ENCODE measurements at places on chromosomes 11 and 22. TPM values are rescaled to one million over a fixed set of nuclear protein-coding genes. Genes with fewer than 3 reads are reported as not detected.

Gene NCAM1
- 0.11 TPM for total RNA-seq

Gene IGLL1
- total RNA-seq, result not detected

Gene OR4P4
- total RNA-seq, result not detected

Gene SCGB1D4
- not detected for total RNA-seq

Gene PRSS23
- 9.1 TPM for total RNA-seq

Gene CDC42EP2
- 0.78 TPM for total RNA-seq

Gene XNDC1N
- total RNA-seq, result 12.1 TPM

Gene YIF1A
- total RNA-seq, result 78.6 TPM

Gene FGF19
- total RNA-seq, result not detected

Gene CRY2
- total RNA-seq, result 14.3 TPM

Gene C11orf91
- not detected for total RNA-seq

Gene SMDT1
- total RNA-seq, result 63.5 TPM

Gene KDM4E
- not detected for total RNA-seq

Gene MPPED1
- not detected for total RNA-seq

Gene OR8A1
- not detected for total RNA-seq

Gene GRAP2
- total RNA-seq, result 42.3 TPM

Gene CRYBB2
- total RNA-seq, result not detected

Gene DNHD1
- total RNA-seq, result 12.2 TPM

Gene NPAS4
- not detected for total RNA-seq

Gene PNPLA5
- not detected for total RNA-seq

Gene KRTAP5-2
- total RNA-seq, result not detected

Gene C1QTNF4
- total RNA-seq, result not detected

Gene SLC6A5
- total RNA-seq, result not detected

All from activated CD8-positive, alpha-beta memory T cell treated with anti-CD3 and anti-CD28 coated beads for 36 hours (primary cell).